Panc1 (cell line): ENCODE measurements at places on chromosomes 2 and 18.

- no peak for DNase-seq
Measured at GRCh38 chr2:64722291-64723044, 68.8 kb upstream of the SERTAD2 start.

GRCh38 chr2:66555501-66556324 lies 120.8 kb downstream of the MEIS1 start:
- DNase-seq: no peak

GRCh38 chr2:45855374-45855773 lies 203.9 kb downstream of the PRKCE start:
- no peak for DNase-seq

- no peak for DNase-seq
Measured at GRCh38 chr18:68406761-68407160, 308.1 kb downstream of the TMX3 start.

DNA sequence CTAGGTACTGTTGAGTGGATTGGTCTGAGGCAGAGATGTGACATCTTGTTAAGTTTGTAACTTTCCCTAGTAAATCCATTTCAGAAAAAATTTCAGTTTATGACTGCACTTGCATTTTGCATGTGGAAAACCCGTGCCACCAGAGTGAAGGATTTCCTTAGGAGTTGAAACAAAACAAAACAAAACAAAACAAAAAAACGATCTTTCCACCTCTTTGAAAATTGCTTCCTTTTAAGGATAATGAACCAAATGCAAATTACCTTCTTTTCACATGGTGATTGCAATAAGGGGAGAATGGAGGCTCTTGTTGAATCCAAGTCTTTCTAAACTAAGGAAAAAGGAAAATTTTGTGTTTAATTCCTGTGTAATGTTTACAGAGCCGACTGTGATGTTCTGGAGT lies 43.2 kb downstream of the PHLPP1 start:
- DNase-seq: no peak

DNA sequence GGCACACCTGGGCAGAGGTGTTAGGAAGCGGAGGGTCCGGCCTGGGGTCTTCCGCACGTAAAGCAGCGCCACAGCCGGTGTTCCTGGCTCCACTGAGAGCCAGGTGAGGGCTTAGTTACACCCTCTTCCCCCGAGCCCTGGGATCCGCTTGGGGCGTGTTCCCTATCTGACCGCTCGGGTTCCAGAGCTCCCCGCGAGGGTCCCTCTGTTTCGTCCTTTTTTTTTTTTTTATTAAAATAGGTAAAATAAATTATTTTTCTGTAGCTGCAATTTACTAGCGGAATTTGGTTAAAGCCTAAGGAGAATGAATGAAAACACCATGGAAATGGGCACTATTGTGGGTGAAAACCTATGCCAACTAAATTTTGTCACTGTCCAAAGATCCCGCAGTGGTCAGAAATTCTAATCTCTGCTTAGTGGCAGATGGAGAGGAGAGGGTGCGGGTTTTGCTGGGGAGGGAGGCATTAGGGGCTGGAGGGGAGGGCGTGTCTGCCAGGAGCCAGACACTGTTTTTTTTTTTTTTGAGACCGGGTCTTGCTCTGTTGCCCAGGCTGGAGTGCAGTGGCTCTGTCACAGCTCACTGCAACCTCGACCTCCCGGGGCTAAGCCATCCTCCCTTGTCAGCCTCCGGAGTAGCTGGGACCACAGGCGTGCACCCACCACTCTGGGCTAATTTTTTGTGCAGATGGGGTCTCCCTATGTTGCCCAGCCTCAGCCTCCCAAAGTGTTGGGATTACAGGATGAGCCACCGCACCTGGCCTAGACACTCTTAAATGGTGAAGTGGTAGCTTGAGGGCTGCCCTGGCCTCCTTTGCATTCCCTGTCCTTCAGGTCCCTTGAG lies 834 bp downstream of the PDCL3 start:
- DNase-seq: no peak

DNA sequence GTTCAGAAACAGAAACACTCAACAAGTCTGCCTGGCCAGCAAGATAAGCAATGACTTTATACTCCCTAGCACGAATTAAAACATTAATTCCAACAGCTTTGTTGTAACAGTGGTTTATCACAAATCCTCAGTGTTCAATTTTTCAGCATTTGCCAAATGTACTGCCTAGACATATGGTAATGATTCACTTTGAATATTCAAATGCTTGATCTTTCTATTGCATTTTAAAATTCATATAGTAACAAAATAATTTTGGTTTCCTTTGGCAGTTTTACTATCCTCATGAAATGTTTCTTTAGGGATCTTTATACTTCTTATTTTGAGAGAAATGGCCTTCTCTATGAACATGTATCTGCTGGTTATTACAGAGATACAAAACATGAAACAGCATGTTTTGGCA lies 851.8 kb upstream of the NXPH2 start:
- DNase-seq: no peak

- peak; percentile 89 for DNase-seq
Measured at GRCh38 chr18:79361766-79362522, 33.8 kb upstream of the NFATC1 start.

- DNase-seq: no peak
Measured at GRCh38 chr2:132949108-132949507, 279.1 kb upstream of the LYPD1 start.
